NCI-H526 treated with DMSO at 0.1 percent for 48 hours (cell line): ENCODE measurements at places on chromosomes 4 and X.

DNA sequence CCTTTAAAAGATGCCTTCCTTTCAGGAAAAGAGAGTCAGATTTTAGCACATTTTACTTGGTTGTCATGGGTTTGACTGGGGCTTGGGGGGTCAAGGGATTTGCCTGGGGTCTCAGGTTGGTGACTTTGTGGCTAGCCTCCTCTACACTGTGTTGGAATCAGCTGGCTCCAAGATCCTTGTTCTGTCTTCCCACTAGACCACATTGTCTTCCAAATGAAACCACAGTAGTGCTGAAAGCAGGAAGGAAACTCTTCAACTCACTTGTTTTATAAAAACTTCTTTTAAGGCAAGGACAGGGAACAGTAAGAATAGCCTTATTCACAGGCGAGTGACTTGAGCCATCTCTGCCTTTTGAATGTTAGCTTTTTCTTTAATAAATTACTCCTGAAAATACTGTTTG is 37.0 kb upstream of the OTUD4 start:
- no peak for DNase-seq

DNA sequence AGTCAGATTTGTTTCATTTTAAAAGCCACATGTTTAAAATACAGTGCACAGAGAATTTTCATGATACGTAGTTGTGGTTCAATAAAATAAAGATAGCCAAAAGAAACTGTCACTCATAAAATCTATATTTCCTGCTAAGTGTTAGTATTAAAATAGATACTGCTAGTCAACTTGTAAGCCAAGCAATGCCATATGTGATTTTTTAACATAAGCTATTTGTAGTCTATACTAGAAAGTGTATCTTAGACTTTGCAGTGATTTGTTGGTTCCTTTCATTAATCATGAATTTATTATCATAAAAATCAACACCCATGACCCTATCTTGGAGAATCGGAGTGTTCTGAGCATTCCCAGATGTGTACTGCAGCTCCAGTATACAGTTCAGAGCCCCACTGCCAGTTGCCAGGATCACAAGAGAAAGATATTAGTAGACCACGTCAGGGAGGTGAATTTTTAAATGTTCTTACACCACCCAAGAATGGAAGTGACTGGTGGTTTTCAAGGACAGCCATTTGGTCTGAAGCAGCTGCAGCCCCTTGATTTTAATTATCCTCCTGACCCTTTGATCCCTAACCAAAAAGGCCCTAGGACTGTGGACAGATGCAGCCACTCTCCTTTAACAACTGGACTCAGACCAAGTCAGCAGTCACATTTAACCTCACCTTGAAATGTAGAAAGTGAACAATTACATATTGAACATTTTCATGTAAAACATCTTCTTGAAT is 163.1 kb downstream of the PALLD start:
- no peak for DNase-seq

- no peak for DNase-seq
Measured at GRCh38 chr4:83568062-83568461, 32.2 kb downstream of the GPAT3 start.

- DNase-seq, result no peak
Measured at GRCh38 chr4:170666909-170667308, 577.2 kb upstream of the AADAT start.

DNA sequence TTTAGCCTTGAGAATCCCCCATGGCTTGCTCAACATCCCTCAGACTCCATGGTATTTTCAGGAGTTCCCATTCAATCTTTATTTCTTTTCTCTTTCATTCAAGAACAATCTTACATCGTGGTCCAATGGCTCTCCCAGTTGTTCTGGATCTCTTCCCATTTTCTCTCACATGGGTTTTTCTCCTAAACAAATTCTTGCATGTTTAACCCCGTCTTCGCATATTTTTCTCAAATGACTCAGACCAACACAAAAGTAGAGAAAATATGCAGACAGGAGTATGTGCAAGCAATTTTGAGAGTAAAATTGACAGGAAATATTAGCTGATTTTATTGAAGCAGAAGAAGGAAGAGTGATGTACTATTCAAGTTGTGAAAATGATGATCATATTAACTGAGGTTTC is 396.4 kb upstream of the TRAM1L1 start:
- no peak for DNase-seq

DNA sequence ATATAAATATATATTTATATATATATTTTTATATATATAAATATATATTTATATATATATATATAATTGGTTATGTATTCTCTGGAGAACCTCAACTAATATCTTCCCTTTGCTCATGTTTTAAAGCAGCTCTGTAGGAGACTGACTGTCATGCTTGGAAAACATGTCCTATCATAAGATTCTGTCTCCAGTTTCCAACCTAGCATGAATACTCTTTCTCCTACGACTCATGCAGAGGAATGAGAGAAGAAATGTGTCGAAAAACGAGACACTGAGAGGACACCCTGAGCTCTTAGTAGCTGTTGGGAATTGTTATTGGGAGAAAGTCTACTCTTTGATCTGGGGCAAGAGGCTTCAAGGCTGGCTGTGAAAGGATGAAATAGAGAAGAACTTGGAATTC is 166.5 kb upstream of the SLIT2 start:
- DNase-seq, result no peak

DNA sequence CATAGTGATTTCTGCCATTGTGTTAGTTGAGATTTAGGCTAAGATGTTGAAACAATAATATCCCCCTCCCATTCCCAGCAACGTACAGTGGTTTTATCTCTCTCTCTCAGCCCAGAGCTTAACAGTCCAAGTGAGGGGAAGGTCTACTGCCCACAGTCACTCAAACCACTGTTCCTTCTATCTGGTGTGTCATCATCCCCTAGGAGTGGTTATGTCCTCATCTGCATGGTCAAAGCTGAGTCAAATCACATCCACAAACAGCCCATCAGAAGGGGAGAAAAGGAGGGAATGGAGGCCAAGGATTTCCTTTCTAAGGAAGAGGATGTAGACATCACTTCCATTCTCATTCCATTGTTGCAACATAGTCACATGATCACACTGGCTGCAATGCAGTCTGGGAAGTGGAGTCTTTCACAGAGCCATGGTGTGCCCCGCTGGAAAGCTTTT is 42.8 kb upstream of the CHRNA9 start:
- DNase-seq, result no peak

DNA sequence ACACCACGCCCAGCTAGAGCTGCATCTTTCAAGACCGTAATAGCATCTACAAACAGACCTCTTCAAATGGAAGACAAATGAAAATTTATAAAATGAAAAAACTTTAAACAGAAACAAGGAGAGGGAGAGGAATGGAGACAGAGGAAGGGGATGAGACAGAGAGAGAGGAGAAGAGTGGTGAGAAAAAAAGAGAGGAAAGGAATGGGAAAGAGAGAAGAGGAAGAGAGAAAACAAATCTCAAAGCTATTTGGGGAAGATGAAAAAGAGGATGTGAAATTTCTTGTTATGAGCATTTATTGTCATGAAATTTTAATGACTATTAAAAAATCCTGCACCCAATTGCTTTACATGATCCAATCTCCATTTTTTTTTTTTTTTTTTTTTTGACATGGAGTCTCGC is 726.9 kb downstream of the GRID2 start:
- DNase-seq, result no peak

GRCh38 chrX:78029663-78030062 is 60.2 kb upstream of the PGAM4 start:
- DNase-seq, result peak; percentile 29

GRCh38 chr4:54165011-54165410 is 64.1 kb upstream of the PDGFRA start:
- DNase-seq, result no peak

GRCh38 chr4:41865306-41865980 is 69.8 kb upstream of the TMEM33 start:
- no peak for DNase-seq

DNA sequence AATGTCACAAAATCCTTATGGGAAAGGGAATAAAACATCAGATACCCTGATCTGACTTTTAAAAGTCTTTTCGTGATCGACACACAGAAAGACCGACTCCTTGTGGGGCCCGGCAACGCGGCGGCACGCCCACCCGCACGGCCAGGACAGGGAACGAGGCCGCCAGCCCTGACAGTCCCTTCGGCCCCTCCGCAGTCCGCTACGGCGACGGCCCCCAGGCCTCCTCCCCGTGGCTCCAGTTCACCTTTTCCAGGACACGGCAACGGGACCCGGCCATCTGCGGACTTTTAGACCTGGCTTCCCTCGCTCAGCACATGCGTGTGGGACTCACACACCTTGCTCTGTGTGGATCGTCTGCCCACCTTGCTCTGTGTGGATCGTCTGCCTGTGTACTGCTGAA is 33.6 kb upstream of the GTPBP6 start:
- no peak for DNase-seq

- DNase-seq, result no peak
Measured at GRCh38 chr4:66849596-66849995, 695.7 kb downstream of the CENPC start.

DNA sequence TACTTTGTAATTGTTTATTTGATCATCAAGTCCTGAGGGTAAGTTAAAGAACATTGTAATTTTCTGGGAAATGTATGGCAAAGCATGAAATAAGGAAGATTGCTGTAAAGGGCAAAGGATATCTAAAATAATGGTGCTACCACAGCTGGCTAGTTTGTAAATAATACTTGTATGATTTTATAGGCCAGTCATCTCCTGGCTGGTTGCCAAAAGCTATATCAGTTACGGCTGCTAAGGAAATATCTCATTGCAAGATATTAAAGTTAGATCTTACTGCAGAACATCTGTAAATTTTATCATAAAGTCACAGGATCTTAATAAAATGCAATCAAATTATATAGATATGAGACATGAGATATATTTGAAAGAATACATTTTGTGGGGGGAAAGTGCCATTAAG is 150.8 kb upstream of the CXCL13 start:
- DNase-seq, result no peak

DNA sequence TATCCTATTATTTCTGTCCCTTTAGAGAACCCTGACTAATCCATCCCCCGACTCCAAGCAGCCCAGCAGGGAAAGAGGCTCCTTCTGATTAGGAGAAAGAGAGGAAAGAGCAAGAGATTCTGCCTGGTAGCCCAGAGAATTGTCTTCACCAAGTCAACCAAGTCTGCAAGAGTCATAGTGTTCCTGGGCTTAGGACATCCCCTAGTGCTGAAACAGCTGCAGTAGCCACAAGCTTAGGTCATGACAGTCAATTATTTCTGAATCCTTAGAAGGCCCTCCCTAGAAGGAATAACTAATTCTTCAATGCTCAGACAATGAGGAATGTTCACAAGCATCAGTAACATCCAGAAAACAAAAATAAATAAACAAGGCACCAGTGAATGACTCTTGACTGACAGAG is 480.3 kb upstream of the GRIA3 start:
- no peak for DNase-seq

DNA sequence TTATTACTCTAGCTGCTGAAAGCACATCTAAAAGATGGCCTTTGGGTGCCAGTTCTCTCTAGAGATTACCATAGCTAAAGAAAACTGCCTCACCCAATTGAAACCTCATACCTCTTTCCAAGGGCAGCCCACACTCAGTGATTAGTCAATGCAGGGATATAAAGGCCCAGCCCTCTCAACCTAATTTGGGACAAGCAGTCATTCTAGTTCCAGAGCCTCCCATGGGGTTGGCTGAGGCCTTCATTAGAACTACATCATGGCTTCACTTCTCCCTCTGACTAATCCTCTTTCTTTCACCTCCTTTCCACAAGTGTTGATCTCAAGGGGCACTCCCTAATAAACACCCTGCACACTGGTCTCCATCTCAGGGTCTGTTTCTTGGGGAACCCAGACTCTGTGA is 38.5 kb upstream of the C1GALT1C1 start:
- no peak for DNase-seq

GRCh38 chrX:37754516-37754915 is 25.3 kb upstream of the CYBB start:
- no peak for DNase-seq
